ENCODE measurements at places on chromosomes 16 and 17. TPM values are rescaled to one million over a fixed set of nuclear protein-coding genes. Genes with fewer than 3 reads are reported as not detected.

The KRTAP4-1 gene
- not detected for total RNA-seq

The TPSD1 gene
- total RNA-seq: not detected

The SLC5A10 gene
- total RNA-seq: not detected

The CCDC200 gene
- not detected for total RNA-seq

The TBC1D3I gene
- total RNA-seq: not detected

The C16orf96 gene
- total RNA-seq: not detected

The PDIA2 gene
- total RNA-seq: not detected

The GUCY2D gene
- total RNA-seq: 0.06 TPM

The KRTAP9-8 gene
- total RNA-seq: not detected

The MEOX1 gene
- 87.4 TPM for total RNA-seq

The C16orf54 gene
- total RNA-seq: not detected

The TMEM220 gene
- total RNA-seq: 2.2 TPM

The PAQR4 gene
- 43.4 TPM for total RNA-seq

The OR3A3 gene
- not detected for total RNA-seq

The SERPINF2 gene
- 3.0 TPM for total RNA-seq

The SOST gene
- 59.3 TPM for total RNA-seq

The CNTD1 gene
- total RNA-seq: 0.18 TPM

The GLP2R gene
- total RNA-seq: not detected

The PSMD3 gene
- 248 TPM for total RNA-seq

The RCVRN gene
- not detected for total RNA-seq

The MYBBP1A gene
- 89.3 TPM for total RNA-seq

The KRT27 gene
- not detected for total RNA-seq

The LGALS9B gene
- not detected for total RNA-seq

The PRRT2 gene
- total RNA-seq: 6.2 TPM

The YPEL3 gene
- not detected for total RNA-seq

The TCAP gene
- 0.43 TPM for total RNA-seq

The KRTAP2-3 gene
- not detected for total RNA-seq

The ANKRD40 gene
- 32.1 TPM for total RNA-seq

The LLGL1 gene
- 74.6 TPM for total RNA-seq

The DPEP2 gene
- total RNA-seq: not detected

The SMTNL2 gene
- not detected for total RNA-seq

The KRTAP1-5 gene
- not detected for total RNA-seq

The APRT gene
- total RNA-seq: 349 TPM

The TNP2 gene
- not detected for total RNA-seq

The PRSS8 gene
- not detected for total RNA-seq

The CACNG4 gene
- total RNA-seq: 1.4 TPM

The CETP gene
- total RNA-seq: not detected

The RNF222 gene
- 0.03 TPM for total RNA-seq

The PERCC1 gene
- not detected for total RNA-seq

The CACNA1G gene
- 5.1 TPM for total RNA-seq

The SLC5A11 gene
- total RNA-seq: 0.18 TPM

The AP2B1 gene
- 126 TPM for total RNA-seq

The PMFBP1 gene
- total RNA-seq: 1.1 TPM

The ENDOV gene
- total RNA-seq: 30.7 TPM

The GAST gene
- not detected for total RNA-seq

The TERB1 gene
- total RNA-seq: not detected
